ENCODE measurements at places on chromosomes 3 and 15. TPM values are rescaled to one million over a fixed set of nuclear protein-coding genes. Genes with fewer than 3 reads are reported as not detected.
A peak's percentile ranks its signal among the peaks of the same experiment; 100 is the strongest.

- no peak for DNase-seq
Observed at GRCh38 chr3:152860736-152861135, 25.8 kb downstream of the P2RY1 start.

DNA sequence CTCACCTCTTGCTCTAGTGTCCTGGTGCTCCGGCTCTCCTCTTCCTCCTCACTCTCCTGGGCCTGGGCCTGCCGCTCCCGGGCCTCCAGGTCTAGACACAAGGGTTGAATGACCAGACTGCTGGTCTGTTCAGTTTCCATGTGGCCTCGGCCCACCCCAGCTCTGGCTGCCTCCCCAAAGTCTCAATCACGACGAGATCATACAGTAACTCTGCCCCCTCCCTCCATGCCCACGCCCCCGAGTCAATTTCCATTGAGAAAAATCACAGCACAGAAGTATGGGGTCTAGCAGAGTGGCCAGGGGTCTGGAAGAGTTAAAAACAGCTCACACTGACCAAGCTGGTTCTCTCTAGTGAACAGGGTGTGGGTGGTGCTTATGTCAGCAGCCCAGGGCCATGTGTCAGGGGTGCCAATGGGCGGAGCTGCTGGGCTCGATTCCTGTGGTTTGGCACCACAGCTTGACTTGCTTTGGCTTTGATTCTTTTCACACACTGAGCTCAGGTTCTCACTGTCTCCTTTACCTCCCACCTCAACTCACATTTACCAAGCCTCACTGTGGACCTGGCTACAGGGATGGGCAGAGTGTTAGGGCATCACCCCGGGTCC lies 6.9 kb downstream of the C15orf62 start:
- no peak for DNase-seq

- no peak for DNase-seq
Observed at GRCh38 chr3:65888196-65888595, 150.5 kb downstream of the MAGI1 start.

DNA sequence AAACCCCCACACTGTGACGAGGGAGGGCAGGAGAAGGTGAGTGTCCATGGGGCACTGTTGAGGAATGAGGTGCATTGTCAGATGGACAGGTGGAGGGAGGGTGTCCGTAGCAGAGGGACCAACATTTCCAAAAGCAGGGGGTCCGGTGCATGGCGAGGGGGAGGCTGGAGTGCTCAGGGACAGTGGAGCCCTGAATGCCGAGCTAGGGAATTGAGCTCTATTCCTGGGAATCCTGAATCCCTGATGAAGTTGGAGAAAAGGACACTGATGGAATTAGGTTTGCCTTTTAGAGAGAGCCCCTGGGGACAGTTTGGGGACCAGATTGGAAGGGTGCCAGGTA lies 7.9 kb upstream of the ANPEP start:
- DNase-seq: no peak

DNA sequence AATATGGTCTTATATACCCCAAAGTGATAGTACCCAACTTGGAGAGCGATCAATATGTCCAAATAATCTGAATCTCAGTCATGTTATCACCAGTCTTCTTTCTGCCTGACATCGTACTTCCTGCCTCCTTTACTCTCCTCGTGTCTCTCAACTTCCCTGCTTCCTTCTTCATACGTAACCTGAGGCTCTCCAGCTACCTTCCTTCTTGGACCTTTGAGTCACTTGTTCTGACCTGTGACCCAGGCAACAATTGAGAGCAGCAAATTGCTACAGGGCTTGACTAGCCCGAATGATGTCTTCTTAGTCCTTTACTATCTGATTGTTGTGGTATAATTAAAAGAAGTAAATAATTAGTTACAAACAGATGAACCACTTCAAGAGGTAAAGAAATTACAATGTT lies 145.9 kb upstream of the MBNL1 start:
- DNase-seq: no peak

DNA sequence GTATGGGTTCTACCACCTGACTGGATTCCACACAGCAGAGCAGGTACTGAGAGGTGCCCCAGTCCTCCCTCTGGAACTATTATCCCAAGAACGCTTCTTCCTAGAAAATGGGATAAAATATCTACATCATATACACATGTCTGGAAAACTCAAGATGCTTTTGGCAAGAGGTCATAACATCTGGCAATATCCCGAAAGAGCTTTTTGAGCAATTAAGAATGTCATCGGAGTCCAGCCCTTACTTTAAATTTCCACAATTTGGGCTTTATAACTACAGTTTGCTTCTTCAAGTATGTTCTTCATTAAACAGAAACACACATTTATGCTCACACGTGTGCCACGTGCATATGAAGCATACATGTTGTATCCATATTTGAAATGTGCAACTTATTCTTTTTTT lies 365.9 kb upstream of the THBS1 start:
- no peak for DNase-seq

GRCh38 chr3:138946663-138947494 lies at the start of the genes FOXL2 and FOXL2NB:
FOXL2 (minus strand) TSS chr3:138947137; CDS start chr3:138946722, 415 bp downstream.
FOXL2NB (plus strand) TSS chr3:138947217; CDS start chr3:138947365, 148 bp downstream.
- no peak for DNase-seq

GRCh38 chr3:36650271-36650671 lies 114.1 kb downstream of the DCLK3 start:
- DNase-seq: no peak

DNA sequence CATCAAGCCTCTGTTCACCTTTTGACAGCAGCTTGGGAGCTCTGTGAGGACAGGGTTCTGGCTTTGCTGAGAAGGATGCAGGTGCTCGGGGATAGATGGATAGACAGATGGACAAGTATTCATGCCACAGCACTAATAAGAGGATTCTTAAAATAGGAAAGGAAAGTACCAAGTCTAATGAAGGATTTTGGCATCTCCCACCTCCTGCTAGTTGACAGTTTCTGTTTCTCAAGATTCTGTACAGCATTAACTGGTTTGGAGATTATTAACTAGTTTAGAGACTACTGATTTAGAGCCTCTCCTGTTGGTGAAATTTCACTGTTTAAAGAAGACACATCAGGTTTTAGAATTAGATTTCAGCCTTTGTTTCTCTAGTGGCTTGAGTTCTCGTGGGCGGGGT lies 152.3 kb downstream of the CACNA1D start:
- no peak for DNase-seq

DNA sequence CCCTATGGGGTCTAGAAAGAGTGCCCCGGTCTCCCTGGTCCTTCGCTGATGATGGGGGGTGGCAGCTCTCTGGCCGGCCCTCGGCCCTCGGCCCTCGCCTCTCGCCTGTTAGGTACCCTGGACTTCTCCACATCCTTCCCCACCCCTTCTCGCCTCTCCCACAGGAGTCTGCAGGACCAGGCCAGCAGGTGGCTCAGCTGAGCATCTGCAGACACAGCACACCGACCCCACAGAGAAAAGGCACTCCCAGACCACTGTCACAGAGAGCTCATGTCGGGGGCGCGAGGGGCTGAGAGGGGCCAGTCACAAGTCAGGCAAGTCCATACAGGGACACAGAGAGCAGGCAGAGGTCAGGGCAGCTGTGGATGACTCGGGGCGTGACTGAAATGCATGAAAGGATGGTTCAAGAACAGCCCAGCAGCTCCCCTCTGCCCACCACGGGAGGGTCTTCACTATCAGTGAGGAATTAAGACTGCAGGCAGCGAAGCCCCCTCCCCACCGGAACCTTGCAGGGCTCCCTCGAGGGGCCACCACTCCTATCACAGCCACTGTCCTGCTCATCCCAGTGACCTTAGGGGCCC lies 181.7 kb upstream of the NSMCE3 start:
- DNase-seq: no peak

DNA sequence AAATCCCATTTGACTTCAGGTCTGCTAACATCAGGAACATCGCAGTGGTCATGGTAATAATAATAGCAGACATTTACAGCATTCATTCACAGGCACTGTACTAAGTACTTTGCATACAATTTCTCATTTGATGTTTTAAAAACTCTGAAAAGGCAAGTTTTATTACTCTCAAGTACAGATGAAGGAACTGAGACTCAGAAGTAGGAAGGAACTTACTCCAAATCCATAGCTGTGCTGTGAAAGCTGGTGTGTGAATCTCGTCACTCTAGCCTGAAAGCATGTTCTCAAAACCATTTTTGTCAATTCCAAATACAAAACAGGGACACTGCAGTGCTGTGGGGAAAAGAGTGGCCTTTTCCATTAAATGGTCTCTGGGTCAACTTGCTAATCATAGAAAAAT lies 179.9 kb downstream of the FAM43A start:
- DNase-seq: no peak

DNA sequence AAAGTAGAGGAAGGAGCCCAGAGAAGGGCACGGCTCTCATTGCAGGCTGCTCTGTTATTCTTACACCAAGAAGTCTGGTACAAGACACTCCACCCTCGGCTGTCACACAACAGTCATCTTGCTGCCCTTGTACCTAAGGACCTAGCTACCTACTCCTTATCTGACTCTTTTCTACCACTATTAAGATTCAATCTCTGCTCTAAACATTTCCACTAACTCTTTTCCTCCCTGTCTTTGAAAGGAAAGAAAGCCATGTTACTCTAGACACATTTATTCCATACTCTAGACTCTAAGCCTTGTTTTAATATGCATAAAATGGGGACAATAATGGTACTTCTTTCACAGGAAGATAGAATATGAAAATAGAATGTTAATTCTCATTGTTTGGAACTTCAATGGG lies 73.3 kb upstream of the C3orf49 start:
- DNase-seq: no peak

- DNase-seq: no peak
Observed at GRCh38 chr3:133448478-133449122, 48.7 kb downstream of the BFSP2 start.

- DNase-seq: no peak
Observed at GRCh38 chr15:88908697-88909621, 4.2 kb downstream of the MFGE8 start.

GRCh38 chr15:28896951-28897350 lies 11.2 kb downstream of the APBA2 start:
- no peak for DNase-seq

GRCh38 chr15:79180318-79180717 lies 89.7 kb upstream of the RASGRF1 start:
- DNase-seq: no peak

DNA sequence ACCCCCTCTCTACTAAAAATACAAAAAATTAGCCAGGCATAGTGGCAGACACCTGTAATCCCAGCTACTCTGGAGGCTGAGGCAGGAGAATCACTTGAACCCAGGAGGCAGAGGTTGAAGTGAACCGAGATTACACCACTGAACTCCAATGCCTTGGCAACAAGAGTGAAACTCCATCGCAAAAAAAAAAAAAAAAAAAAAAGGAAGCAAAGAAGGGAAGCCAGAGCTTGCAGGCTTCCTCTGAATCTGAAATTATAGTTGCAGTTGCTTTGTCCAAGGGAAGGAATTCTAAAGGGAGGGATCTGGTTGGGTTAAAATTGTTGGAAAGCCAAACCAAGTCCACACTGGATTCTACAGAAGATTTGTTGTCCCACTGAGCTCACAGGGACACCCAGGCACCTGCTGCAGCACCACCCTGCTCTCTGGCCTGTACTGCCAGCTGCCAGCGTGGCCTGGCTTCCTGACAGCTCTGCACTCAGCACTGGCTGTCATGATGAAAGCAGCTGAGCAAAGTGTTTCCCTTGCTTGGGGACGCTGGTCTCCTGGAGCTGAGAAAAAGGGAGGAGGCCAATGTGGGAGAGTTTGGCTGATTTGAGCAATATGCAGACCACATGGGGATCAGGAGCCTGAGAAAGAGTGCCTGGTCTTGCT lies 88.8 kb upstream of the HES1 start:
- no peak for DNase-seq

DNA sequence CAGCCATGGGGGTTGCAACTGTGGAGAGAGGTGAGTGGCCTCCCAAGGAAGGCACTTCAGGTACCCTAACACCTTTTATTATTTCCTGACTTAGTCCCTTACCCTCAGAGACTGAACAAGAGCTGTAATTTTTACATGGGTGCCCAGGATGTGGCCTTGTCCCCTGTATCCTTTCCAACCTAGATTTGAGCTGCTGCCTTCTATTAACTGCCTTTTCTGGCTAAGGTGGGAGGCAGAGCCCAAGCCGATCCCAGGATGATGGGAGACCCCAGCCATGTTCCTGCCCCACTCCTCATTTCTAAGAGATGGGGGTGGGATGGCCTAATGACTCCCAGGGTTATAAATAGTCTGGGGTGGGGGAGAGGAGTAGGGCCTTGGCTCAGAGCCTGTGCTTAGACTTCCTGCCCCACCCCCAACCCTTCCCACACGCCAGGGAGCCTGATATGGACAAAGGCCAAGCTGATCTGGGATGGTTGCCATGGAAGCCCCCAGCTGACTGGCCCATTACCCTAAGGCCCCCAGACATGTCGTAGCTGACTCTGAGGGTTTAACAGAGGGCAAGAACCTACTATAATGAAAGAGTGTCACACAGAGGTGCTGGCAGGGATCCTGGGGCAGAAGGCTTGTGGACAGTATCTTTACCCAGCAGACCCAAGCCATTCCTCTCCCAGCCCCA lies 1.9 kb downstream of the KLHDC8B start:
- no peak for DNase-seq

GRCh38 chr3:50227390-50228183 lies 8.4 kb upstream of the GNAI2 start:
- DNase-seq: peak; percentile 93

- DNase-seq: no peak
Observed at GRCh38 chr15:69060041-69060481, 45.6 kb downstream of the NOX5 start.

GRCh38 chr3:103082501-103082900 lies 647.7 kb downstream of the ZPLD1 start:
- no peak for DNase-seq

DNA sequence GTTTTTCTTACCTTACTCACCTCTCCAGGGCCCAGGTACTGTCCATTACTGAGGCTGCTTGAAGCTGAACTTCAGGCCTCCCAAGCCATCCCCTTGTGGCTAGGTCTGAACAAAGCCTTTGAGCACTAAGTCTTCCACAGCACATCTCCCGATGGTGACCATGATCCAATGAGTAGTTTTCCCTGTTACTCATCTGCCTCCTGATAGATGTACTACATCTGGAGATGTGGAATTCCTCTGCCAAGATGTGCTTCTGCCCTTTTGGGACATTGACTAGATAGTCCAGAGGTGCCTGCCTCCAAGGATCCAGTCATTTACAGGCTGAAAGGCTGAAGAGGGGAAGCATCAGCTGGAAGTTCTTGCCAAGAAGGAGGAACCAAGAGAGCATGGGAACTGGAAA lies 28.9 kb upstream of the SLC35G2 start:
- no peak for DNase-seq

DNA sequence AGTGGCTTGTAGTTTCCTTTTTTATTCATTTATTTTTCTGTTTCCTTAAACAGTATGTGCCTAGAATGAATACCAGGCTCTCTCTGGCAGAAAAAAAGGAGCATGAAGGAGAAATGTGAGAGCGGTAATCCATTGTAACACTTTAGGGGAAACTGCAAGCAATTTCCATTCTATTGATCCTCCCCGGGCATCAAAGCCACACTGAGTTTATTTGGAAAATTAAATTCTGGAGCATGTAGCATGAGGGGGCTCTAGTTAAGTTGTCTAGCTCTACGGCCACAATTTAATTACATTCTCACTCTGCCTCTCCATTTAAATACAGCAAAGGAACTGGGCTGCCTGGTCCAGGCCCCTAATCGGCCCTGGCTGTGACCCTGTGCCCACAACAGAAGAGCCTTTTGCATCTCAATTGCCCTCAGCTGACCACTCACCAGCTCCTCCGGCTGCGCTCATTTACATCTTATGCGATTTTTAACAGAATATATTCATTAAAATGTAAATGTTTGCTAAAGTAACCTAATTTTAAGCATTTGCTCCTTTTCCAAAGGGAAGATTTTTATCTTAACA lies 72.9 kb downstream of the MEGF11 start:
- DNase-seq: no peak

KBTBD13 gene
- total RNA-seq: not detected

CHST13 gene
- not detected for total RNA-seq

SIDT1 gene
- total RNA-seq: 37.4 TPM

KBTBD8 gene
- total RNA-seq: 9.0 TPM

GOLGA6L22 gene
- total RNA-seq: not detected

DAZL gene
- 0.09 TPM for total RNA-seq

TRNT1 gene
- total RNA-seq: 35.6 TPM

SENP8 gene
- 3.0 TPM for total RNA-seq

SPATA12 gene
- not detected for total RNA-seq

Data from cerebellum (tissue), 4 donors.